ENCODE measurements at places on chromosomes 3 and 15. TPM values are rescaled to one million over a fixed set of nuclear protein-coding genes. Genes with fewer than 3 reads are reported as not detected.
A peak's percentile ranks its signal among the peaks of the same experiment; 100 is the strongest.

GRCh38 chr3:178284181-178284580 lies 252.1 kb upstream of the KCNMB2 start:
- H3K27ac ChIP-seq: no peak overlapping the region
- no peaks in the 10 kb centered on the region for H3K27me3 ChIP-seq
- no peaks in the 10 kb centered on the region for H3K4me1 ChIP-seq
- no peak for DNase-seq

- H3K36me3 ChIP-seq: no peaks in the 10 kb centered on the region
- peaks cover 6% of the 10 kb centered on the region for H3K4me1 ChIP-seq
Observed at GRCh38 chr3:188627652-188628051, 473.7 kb downstream of the LPP start.

GRCh38 chr3:160546727-160547126 lies 18.6 kb downstream of the KPNA4 start:
- DNase-seq: no peak
- H3K36me3 ChIP-seq: no peaks in the 10 kb centered on the region
- H3K27ac ChIP-seq: no peak overlapping the region
- H3K27me3 ChIP-seq: no peaks in the 10 kb centered on the region
- H3K4me3 ChIP-seq: no peak overlapping the region
- H3K4me1 ChIP-seq: no peaks in the 10 kb centered on the region

- DNase-seq: no peak
- H3K4me1 ChIP-seq: peaks cover 9% of the 10 kb centered on the region
- no peaks in the 10 kb centered on the region for H3K27me3 ChIP-seq
Observed at GRCh38 chr3:64687086-64687780, 567 bp downstream of the ADAMTS9 start.

- H3K27ac ChIP-seq: no peak overlapping the region
- no peaks in the 10 kb centered on the region for H3K27me3 ChIP-seq
- no peaks in the 10 kb centered on the region for H3K4me1 ChIP-seq
- no peak overlapping the region for H3K4me3 ChIP-seq
Observed at GRCh38 chr15:79944622-79945021, 26.4 kb downstream of the BCL2A1 start.

DNA sequence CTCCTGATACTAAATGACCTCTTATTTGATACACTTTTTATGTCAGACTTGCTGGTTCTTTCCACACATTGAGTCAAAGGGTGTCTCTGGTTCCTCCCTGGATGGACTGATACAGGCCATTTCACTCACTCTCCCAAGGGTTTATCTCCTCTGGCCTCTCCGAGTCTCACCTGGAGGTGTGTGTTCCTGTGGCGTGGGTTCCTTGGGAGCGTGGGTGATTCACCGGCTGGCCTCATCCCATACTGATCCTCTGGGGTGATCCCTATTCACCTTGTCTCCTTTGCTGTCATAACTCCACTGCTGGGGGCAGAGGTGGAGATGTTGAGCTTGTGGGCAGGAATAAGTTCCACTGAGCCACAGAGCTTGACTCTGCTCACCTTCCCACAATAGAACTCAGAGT lies 61.1 kb downstream of the ST6GAL1 start:
- H3K4me3 ChIP-seq: no peak overlapping the region
- no peaks in the 10 kb centered on the region for H3K27me3 ChIP-seq
- no peaks in the 10 kb centered on the region for H3K36me3 ChIP-seq
- H3K27ac ChIP-seq: no peak overlapping the region
- DNase-seq: no peak

DNA sequence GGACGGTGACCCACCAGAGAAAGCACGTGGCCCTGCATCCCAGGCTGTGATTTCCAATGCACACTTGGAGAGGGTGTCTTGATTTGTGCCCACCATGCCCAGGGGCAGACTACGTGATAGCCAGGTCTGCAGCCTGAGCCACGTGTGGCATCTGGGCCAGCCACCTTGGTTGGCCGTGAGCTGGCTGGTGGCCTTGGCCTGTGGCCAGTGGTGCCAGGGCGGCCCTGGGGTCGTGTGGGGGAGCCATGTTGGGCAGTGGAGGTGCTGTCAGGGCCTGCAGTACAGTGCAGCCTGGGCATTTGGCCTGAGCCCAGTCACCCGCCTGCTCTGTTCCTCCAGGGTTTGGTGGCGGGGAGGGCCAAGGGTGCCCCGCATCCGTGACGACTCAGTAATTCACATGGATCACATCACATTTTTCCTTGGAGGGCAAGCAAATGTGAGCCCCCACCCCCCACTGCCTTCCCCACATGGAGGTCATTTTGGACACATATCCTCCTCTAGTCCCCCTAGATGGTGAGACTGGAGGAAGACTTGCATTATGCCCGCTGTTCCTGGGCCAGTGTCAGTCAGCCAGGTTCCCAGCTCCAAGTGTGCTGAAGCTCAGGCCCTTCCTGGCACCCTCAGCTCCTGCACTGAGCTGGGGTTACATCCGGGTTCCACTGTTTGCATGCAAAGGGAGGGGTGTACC lies 201.4 kb downstream of the UBE3A start:
- no peaks in the 10 kb centered on the region for H3K27me3 ChIP-seq
- H3K27ac ChIP-seq: no peak overlapping the region
- H3K36me3 ChIP-seq: no peaks in the 10 kb centered on the region
- peak; percentile 20 for DNase-seq
- H3K4me1 ChIP-seq: no peaks in the 10 kb centered on the region

GRCh38 chr15:70480196-70480856 lies 283.0 kb downstream of the UACA start:
- peaks cover 1% of the 10 kb centered on the region for H3K4me1 ChIP-seq
- no peaks in the 10 kb centered on the region for H3K36me3 ChIP-seq
- H3K27ac ChIP-seq: no peak overlapping the region
- no peaks in the 10 kb centered on the region for H3K27me3 ChIP-seq
- DNase-seq: peak; percentile 42

DNA sequence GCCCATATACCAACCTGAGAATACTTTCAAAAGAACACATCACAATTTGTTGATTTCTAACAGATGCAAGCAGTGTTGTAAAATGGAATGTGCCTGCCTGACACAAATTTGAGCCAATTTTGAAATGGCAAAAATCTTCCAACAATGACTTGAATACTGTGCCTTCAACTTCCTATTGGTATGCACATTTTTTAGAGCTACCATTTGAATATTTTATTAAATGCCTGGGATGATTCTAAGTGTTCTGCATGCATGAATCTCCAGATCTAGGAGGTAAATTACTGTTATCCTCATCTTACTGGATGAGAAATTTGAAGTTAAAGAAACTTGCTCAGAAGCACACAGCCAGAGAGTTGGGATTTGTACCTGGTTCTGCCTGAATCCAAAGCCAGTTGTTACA lies 282.8 kb upstream of the LRRN1 start:
- no peak overlapping the region for H3K27ac ChIP-seq
- H3K36me3 ChIP-seq: no peaks in the 10 kb centered on the region
- no peaks in the 10 kb centered on the region for H3K27me3 ChIP-seq
- no peak overlapping the region for H3K4me3 ChIP-seq
- no peak for DNase-seq

DNA sequence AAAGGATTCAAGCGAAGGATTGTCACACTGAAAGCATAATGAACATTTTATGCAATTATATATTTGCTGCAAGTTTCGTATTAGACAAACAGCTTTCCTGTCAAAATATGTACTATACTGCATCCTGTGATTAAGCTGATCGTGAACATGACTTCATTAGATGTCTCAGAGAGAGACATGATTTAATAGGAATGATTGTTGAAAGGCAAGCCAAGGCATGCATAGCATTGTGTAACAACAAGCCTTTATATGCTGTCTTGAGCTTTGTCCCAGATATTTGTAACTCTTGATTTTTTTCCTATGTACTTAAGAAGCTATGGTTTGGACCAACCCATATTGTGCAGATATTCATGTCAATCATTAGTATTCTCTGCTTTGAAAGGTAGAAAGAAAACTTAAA lies 309.1 kb downstream of the KCNH8 start:
- no peaks in the 10 kb centered on the region for H3K36me3 ChIP-seq
- H3K27ac ChIP-seq: no peak overlapping the region
- H3K4me3 ChIP-seq: no peak overlapping the region

GRCh38 chr15:73900095-73900712 lies 26.1 kb upstream of the LOXL1 start:
- no peaks in the 10 kb centered on the region for H3K36me3 ChIP-seq
- H3K4me1 ChIP-seq: no peaks in the 10 kb centered on the region
- no peak for DNase-seq
- no peak overlapping the region for H3K4me3 ChIP-seq

DGKG gene
- 1.9 TPM for polyA plus RNA-seq

CILP gene
- polyA plus RNA-seq: 2.6 TPM

XYLB gene
- 1.0 TPM for polyA plus RNA-seq

PIERCE2 gene
- 10.9 TPM for polyA plus RNA-seq

VIPR1 gene
- 11.5 TPM for polyA plus RNA-seq

GABRR3 gene
- polyA plus RNA-seq: not detected

ZNF774 gene
- 0.50 TPM for polyA plus RNA-seq

All from aorta (tissue), 5 donors.